Left ventricle myocardium superior (tissue), 1 donor: ENCODE measurements at places on chromosomes 2 and 18. TPM values are rescaled to one million over a fixed set of nuclear protein-coding genes. Genes with fewer than 3 reads are reported as not detected.

Gene COLEC12
- 8.3 TPM for total RNA-seq

Gene ALK
- not detected for total RNA-seq

DNA sequence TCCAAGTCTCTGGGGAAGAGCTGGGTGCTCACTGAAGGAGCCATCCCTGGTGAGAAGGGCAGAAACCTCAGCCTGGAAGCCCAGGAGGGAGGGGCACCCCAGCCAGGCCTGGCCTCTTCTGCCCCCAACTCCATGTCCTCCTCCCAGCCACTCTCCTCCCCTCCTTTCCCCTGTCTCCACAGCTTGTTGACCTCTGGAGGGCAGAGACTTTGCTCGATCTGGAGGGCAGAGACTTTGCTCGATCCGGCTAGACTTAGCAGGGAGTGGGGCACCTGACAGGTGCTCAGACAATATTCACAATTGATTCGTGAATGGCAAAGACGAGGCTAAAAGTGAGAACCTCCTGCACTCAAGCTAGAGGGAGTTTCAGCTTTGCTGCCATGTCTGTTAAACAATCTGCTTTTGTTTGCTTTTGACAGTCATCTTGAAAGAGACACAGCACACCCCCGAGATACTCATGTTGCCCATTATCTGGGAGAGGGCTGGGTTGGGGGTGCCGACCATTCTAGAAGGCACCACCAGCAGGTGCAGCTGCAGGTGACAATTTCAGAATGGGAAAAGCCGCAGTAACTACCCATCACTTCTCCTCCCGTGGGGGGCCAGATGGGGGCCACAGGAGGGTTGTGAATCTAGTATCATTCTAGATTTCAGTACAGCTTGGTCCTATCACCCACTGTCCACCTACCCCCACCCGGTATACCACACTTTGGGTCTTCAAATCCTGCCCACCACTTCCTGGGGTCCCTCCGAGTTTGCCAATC, 54.8 kb downstream of the DNMT3A start:
- no peak for DNase-seq

DNA sequence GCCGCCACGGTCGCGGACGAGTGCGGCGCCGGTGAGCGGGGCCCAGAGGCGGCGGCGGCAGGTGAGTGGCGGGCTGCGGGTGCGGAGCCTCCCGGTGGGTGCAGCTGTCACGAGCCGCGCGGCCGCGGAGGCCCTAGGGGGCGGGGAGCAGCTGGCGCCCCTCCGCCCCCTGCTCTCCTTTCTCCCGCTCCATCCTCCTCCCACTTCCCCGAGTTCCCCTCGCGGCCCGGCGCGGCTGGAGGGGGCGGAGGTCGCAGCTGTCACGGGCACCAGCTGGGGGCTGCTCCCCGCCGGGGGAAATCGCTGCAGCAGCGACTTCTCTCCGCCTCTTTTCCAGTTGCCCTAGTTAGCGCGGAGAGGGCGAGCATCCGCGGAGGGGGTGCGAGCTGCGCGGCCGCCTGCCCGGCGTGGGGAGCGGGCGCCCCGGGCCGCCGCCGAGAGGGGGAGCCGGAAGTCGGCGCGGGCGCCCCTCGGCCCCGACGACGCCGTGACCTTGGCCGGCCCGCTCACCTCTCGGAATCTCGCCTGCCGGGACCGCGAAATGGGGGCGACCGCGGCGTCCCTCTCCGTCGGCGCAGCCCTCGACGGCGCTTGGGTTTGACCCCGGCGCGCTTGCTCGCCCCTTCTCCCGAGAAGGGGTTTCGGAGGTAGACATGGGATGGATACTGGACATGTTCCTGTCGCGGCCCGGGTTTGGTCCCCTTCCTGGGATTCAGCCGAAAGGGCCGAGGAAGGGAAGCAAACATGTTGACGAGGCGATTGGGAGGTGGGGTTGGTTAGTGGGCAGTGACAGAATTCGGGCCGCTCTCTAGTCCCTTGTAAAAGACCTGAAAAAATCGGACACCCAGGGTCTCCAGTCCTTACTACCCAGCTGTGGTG, 727 bp downstream of the NCOA1 start:
- DNase-seq, result peak; percentile 77

GRCh38 chr2:101803128-101803527, 105.6 kb downstream of the MAP4K4 start:
- no peak for DNase-seq
